ENCODE measurements at places on chromosomes 5 and 9.

DNA sequence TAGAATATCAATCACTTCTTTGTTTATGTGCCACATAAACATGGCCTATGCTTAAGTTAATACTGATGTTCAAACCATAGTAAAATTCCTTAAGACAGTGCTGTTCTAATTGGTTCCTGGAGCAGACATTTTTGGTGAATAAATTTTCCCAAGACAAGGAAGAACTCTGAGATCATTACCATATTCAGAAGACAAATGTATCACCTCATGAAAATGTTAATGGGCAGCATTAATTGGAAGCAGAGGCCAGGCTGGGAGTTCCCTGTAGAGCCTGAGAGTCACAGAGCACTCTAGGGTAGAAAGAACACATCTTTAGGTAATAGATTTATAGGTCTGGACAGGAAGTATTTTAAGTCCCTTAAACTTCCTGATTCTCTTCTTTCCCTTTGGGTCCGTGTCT lies 240.2 kb downstream of the MAN2A1 start:
- DNase-seq: no peak

GRCh38 chr9:93812410-93812668 lies 142.8 kb downstream of the BARX1 start:
- DNase-seq: no peak

- DNase-seq: no peak
Observed at GRCh38 chr9:112094948-112095681, 80.0 kb downstream of the SUSD1 start.

GRCh38 chr9:80501635-80502034 lies 929.9 kb downstream of the TLE4 start:
- DNase-seq: no peak

DNA sequence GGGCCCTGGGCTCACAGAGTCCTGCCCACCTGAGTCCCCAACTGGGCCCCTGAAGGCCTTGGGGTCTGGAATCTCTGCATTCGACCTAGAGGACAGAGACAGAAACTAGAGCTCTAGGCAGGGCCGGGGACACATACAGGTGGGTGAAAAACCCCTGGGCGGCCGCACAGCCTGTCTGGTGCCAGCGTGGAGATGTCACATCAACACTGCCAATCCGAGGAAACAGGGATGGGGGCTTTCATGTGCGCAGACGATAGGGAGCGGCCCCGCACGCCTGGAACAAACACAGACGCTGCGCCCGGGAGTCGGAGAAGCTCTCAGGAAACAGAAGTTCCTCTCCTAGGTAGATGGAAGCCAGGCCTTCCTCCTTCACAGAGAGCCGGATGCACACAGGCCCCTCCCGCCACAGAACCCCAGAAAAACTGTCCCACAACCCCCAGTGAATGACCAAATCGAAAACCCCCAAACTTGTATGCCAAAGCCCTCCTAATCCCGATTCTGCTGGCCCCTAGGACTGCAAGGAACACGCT lies 1.8 kb downstream of the GRM6 start:
- DNase-seq: no peak

DNA sequence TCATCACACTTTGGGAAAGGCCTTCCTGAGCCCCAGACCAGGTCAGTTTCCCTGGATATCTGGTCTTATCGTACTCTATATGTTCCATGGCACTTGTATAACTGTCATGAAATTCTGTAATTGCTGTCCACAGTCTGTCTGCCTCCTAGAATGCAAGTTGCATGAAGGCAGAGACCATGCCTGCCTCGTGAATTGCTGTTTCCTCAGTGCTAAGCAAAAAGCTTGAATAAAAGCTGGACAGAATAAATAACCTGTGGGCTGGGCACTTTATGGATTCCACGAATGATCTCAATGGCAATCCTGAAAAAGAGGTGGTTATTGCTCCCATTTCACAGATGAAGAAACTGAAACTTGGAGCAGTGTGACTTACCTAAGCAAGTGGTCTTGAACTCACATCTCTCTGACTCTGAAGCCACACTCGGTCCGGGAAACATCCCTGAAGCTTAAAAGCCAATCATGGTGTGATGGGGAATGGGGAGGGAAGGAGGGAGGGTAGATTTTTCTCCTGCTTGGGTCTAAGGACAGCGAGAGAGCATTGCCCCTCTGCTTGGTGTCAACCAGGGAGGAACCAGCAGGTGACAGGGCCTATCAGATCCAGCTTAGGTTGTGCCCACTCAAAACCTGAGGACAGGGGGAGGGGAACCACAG lies 13.2 kb upstream of the LHX2 start:
- no peak for DNase-seq

DNA sequence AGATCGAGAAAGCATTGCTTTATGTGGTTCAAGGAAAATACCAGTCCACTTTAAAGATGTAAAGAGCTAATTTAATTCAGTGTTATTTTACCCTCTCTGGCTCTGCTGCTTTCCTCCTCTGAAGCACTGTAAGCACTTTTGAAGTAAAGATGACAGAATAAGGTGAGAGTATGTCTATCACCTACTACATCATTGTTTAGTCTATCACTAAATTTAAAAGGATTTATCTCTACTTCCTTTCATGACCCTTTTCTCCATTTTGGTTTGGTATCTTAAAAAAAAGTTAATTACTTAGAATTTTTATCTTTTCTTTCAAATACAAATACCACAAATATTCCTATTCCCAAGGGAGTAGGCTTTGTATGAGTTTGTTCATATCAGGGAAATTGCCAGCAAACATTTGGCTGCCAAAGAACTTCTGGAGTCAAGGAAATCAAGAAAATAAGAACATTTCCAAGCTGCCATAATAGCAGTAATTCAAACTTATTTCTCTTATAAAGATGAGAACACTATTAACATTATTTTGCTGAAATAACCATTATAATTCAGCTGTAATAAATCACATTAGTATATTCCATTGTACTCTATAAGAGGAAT lies 77.8 kb downstream of the SLC38A9 start:
- no peak for DNase-seq

GRCh38 chr5:73674669-73675004 lies 48.6 kb downstream of the ARHGEF28 start:
- DNase-seq: no peak

DNA sequence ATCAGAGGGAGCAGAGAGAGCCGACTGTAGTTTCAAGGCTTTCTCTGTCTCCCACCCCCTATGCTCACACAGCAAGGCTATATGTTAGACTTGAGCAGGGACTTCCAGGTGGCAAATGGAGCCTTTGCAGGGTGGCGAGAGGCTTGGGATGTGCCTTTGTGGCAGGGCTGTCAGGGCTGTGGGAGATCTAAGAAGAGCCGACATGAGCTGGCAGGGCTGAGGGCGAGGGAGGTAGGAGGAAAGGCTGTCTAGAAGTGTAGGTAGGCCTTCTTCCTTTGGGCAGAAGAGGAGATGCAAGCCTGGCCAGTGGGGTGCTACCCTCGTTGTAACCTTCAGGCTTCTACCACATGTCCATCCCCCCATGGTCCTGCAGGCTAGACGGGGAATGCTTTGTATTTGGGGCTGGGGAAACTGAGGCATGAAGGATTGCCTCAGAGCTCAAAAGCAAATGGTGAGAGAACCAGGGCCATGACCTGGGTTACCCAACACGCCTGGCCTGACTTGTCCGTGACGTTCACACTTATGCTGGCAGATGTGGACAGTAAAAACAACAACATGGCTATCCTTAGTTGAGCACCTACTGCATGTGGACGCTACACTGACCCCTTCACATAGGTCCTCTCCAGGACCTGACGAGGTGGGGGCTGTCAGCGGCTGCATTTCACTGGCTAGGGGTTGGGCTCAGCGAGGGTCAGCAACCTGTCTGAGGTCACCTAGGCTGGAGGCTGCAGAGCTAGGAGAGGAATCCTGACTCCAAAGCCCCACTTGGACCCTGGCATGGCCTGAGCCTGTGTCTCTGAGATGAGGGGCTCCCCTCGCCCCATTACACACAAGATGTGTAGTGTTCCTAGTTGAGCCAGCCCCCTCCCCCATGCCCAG lies 15.3 kb downstream of the CXXC5 start:
- DNase-seq: no peak

DNA sequence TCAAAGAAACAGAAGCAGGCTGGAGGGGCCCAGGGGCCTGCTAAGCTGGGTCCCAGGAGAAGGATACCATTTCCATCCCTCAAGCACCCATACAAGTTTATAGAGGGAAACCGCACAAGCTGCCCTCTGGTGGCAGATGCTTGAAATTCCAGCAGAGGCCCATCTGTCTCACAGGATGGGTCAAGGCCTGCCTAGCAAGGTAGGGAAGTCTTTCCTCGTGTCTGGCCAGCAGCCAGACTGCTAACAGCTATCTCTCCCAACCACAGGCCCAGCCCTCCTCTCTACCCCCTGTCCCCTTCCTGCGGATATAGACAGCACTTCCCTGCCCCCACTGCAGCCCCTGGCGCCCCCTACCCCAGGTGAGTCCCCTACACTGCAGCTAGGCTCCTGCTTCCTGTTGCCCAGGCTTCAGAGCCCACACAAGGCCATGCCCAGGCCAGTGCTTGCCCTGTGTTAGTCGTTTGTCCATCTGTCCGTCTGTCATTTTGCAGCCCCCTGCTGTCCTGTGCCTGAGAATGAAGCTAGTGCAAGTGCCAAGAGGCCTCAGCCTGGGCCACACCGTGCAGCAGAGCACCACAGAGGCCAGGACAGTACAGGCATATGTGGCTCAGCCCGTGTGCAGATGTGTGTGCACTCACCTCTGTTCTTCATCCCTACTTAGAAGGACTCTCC lies 26.2 kb downstream of the TCF7 start:
- DNase-seq: peak; percentile 51

- DNase-seq: no peak
Observed at GRCh38 chr5:149071756-149072155, 8.9 kb upstream of the SH3TC2 start.

DNA sequence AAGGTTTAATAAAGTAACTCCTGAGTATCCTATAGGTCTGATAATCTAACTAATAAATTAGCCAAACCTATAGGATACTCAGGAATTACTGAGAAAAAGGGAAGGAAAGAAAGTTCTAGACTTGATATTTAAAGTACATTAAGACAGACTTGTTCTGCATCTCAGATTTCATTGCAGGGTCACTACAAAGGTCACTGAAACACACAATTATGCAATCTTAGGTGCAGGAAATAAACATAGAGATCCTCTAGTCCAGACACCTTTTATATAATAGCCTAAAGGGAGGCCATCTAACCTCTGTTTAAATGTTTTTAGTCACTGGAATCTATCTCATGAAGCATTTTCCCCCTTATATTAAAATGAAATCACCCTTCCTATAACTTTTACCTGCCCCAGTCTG lies 1215.7 kb downstream of the MAT2B start:
- DNase-seq: no peak

DNA sequence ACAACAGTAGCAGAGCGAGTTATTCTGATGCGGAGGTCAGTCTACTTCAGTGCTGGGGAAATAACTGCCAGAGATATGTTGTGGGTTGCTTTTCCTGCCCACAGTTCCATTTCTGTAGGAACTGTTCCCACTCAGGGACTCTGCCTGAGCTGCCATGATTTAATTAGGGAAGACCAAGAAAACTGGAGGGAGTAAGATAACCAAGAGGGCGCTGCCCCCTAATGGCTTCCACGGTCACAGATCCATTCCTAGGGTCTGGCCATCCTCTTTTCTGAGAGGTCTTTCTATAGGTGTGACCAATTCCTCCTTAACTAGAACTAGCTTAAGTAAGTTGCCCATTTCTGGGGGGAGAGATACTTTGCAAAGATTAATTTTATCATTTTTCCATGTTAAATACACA lies 125.9 kb downstream of the APBA1 start:
- no peak for DNase-seq

GRCh38 chr5:1536871-1537602 lies 13.3 kb upstream of the LPCAT1 start:
- DNase-seq: no peak

DNA sequence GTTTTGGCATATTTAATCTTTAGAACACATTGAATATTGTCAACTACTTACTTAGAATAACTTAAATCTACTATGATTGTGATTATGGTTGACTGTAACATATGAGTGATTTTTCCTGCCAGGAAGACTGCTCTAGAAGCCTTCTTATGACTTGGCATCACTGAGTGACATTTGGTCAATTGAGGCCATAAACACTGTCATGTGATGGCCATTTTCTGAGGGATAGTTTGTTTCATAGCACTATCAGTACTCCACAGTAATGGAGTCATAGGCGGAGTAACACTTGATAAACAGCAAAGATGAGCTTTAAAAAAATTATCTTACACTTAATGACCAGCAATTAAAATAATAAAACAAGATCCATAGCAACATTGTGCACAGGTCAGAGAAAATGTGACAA lies 31.0 kb downstream of the C9orf40 start:
- no peak for DNase-seq

- DNase-seq: no peak
Observed at GRCh38 chr9:134474055-134474370, 147.8 kb downstream of the RXRA start.

DNA sequence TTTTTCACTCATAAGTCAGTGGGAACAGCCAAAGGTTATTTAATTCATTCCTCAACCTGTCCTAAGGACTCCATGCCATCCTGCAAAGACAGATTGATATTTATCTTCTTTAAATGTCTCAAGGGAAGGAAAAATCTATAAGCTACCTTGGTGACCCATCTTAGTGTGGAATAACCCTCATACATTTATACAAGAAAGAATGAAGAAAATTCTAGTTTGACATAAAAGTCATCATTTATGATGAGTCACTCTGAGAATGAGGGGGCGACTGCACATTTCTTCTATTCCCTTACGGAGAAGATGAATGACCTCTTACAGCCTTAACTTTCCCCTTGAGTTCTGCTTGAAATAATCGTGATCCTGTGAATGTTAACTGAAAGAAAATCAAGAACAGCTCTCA lies 26.8 kb upstream of the NUDT12 start:
- no peak for DNase-seq

GRCh38 chr9:13444245-13445102 lies 165.0 kb upstream of the MPDZ start:
- DNase-seq: no peak

DNA sequence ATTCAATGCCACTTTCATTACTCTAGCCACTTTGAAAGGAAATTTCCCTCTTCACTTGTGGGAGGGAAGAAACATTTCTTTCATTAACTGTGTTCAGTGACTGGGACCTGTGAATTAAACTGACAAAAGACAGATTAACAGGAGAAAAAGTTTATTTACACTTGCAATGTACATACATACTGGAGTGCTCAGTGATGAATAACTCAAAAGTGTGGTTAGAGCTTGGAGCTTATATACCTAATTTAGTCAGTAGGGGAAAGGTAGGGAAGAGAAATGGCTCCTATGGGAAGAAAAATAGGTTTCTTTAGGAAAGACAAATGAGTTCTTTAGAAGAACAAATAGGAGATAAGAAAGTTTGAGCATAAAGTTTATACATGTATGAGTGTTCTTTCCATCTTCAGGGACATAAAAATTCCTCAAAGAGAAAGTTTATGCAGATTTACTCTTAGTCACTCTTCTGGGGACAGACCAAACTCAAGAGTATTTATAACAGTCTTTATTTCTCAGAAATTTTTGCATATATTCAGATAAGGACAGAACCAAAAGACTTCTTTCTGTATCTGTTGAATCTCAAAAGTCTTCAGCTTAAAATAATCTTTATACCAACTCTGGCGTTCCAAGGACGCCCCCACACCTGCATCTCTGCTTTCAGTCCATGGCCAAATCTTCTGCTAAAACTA lies 120.0 kb upstream of the RAI14 start:
- DNase-seq: no peak

GRCh38 chr5:34957321-34957720 lies 28.0 kb downstream of the DNAJC21 start:
- DNase-seq: no peak
